ENCODE measurements at places on chromosomes 7 and 10.

DNA sequence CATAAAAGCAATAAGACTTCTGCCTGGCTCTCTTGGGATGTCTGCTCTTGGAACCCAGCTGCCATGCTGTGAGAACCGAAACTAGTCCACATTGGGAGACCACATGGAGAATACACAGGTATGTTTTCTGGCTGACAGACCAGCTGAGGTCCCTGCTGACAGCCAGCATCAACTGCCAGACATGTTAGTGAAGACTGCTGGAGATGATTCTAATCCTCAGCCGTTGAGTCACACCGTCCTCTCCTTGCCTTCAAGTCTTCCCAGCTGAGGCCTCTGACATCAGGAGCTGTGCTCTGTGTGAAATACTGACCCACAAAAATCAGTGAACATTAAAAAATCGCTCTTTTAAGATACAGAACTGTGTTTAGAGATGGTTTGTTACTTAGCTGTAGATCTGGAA is 36.9 kb upstream of the AGR2 start:
- no peak for DNase-seq

- DNase-seq = peak; percentile 53
These were observed 4.1 kb upstream of the C10orf120 start for GRCh38 chr10:122703483-122704448.

- DNase-seq = no peak
These were observed 2.6 kb downstream of the PGAM1 start for GRCh38 chr10:97428572-97428981.

DNA sequence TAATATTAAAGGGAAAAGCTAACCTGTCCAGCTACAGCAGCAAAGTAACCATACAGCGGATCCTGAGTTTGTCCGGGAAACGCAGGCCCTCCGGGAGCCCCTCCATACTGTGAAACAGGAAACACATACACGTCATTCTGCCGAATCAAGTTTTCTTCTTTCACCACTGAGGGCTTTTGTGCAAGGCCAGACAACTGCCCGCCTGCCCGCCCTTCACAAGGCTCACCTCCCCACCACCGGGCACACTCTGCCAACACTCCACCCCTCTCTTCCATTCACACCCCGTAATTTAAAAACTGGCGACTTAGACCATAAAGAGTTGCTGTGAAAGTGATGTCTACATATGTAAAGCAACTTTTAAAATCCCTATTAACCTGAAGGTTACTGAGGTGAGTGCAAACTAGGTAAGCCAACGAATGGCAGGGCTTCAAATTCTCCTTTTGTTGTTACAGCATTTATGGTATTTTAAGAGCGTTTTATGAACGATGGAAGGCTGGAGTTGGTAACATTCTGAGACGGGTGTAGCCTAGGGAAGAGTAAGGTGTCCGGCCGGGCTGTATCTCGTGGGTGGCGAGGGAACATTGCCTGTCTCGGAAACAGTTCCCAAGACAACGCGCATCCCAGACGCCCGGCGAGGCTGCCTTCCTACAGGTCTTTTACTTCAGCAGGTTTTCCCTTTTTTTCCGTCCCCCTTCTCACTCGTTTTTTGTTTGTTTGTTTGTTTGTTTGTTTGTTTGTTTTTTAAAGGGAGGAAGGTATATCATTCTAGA is 817 bp downstream of the SRI start:
- DNase-seq = peak; percentile 17

- no peak for DNase-seq
These were observed at the start of gene FAM13C for GRCh38 chr10:59362144-59362958. TSS of gene FAM13C (minus strand) at chr10:59362549. CDS start at chr10:59362460, 89 bp downstream.

GRCh38 chr7:47218378-47219176 is 363.3 kb downstream of the TNS3 start:
- DNase-seq = no peak

- DNase-seq = no peak
These were observed 757.3 kb upstream of the AUTS2 start for GRCh38 chr7:68840991-68841390.

GRCh38 chr7:77799078-77799964 is 748 bp downstream of the PHTF2 start:
- peak; percentile 18 for DNase-seq

DNA sequence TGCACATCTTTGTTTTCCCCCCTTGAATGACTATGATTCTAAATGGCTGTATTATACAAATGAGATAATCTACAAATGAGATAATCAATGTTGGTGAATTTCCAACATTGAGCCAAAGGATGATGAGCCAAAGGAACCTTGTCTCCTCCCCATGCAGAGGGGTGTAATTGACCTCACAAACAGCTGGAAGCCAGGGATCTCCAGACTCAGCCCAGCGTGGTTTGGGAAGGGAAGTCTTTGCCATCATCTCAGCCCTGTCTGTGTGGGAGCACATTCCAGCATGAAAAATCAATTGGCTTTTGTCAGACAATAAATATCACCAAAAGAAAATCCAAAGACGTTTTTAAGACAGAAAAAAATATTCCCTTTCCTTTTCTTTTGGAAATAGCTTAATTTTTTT is 271.5 kb upstream of the AOAH start:
- DNase-seq = no peak

DNA sequence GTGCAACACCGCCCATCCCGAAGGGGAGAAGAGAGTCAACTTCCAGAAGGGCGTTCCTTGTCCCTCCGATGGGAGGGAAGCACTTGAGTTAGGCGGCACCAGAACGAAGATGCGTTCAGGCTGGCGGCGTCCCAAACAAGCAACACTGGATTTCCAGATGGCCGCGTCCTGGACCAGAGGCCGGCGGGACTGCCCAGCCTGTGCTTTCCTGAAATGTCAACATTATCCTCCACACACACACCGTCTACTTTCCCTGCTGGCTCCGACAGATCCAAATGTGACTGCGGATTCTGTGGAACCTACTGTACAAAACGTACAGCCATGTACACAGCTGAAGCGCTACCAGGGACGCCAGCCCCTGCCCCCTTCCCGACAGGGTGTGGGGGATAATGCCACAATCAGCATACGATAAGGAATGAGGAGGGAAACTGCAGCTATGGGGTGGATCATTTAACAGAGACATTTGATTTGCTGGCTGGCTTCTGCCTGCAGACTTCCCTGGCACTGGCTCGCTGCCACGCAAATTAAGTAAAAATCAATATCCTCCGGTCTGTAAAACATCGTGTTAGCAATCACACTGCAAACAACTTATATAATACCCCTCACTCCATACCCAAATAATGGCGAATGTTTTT is 82.1 kb downstream of the ZRANB1 start:
- no peak for DNase-seq

DNA sequence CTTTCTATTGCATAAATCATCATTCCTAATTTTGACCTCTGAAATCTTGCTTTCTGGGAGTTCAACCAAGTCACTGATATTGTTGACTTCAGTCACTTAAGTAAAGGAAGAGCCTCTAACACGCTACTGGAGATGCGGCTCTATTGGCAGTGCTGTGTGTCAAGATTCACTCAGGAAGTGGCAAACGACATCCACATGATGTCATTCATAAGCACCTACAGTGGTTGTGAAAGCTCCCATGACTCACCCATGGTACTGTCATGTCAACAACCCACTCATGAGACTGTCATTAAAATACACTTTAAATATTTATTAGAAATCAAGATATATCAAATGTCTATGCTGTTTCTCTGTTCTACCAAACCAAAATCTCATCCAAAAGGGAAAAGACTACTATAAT is 52.5 kb upstream of the LHFPL3 start:
- DNase-seq = no peak

Data from activated T-cell treated with anti-CD3 and anti-CD28 coated beads for 48 hours (primary cell).